ENCODE measurements at places on chromosomes 3 and 15. TPM values are rescaled to one million over a fixed set of nuclear protein-coding genes. Genes with fewer than 3 reads are reported as not detected.

Gene KCTD6
- total RNA-seq = 6.9 TPM

Gene CMTM6
- total RNA-seq = 8.9 TPM

Gene SNAPC5
- 39.6 TPM for total RNA-seq

Gene RASGRP1
- total RNA-seq = 0.11 TPM

DNA sequence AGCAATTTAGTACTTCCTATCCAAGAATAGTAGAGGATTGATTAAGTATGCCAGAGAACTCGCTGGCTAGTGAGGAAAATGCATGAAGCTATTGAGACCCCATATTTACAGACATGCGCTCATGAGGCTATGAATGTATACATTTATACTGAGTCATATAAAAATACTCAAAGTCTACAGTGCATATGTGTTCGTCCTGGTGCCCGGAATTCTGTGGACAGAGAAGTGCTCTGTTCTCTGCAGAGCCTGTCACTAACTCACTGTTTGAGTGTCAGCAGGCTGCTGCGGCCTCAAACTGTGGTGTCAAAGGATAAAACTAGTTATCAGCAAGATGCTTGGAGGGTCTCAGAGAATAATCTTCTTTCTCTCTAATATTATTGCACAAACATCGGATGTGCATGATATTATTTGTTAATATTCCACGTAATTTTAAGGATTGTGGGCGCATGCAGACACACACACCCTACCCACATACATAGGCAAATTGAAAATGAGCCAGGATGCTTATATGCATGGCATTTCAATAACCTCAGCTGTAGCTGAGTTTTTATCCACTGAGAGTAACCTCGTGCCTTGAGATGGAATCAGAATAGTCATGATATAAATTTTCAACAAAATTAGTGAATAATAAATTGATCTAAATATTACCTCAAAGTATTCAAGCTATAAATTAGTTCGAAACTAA, 50.0 kb upstream of the TSC22D2 start:
- no peak for DNase-seq

Gene ARHGEF26
- 0.97 TPM for total RNA-seq

DNA sequence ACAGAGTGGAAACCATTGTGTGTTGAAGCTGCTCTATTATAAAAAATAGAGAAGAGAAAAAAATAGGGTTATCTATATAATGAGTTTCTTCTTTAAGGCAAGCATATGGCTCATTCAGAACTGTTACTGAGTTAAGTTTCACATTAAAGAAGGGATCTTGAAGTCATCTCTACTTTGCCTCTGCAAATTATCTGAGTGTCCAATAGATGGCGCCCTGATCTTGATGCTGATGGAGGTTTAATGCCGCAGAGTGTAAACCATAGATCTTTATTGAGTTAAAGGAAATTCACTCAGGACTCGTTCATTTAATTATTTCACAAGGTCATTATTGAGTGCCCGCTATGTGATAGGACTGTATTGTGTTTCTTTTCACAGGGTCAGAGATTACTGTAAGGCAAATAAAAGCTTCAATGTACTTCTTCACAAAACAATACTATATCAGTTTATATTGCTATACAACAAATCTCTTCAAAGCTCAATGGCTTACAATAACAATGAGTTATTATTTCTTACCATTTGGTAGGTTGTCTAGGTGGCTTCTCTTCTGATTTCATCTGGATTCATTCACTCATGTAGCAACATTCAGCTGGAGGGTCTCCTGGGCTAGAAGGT, 171.4 kb downstream of the NSUN3 start:
- no peak for DNase-seq

DNA sequence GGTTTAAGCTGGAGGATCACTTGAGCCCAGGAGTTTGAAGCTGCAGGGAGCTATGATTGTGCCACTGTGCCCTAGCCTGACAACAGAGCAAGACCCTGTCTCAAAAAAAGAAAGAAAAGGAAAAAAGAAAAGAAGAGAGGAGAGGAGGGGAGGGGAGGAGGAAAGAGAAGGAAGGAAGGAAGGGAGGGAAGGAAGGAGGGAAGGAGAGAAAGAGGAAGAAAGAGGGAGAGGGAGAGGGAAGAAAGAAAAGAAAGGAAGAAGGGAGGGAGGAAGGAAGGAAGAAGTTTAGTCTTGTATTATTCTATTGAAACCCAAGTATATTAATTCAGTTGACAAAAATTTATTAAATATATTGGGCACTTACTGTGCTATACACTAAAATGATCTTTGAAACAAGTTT, 11.5 kb downstream of the GOLM2 start:
- no peak for DNase-seq

DNA sequence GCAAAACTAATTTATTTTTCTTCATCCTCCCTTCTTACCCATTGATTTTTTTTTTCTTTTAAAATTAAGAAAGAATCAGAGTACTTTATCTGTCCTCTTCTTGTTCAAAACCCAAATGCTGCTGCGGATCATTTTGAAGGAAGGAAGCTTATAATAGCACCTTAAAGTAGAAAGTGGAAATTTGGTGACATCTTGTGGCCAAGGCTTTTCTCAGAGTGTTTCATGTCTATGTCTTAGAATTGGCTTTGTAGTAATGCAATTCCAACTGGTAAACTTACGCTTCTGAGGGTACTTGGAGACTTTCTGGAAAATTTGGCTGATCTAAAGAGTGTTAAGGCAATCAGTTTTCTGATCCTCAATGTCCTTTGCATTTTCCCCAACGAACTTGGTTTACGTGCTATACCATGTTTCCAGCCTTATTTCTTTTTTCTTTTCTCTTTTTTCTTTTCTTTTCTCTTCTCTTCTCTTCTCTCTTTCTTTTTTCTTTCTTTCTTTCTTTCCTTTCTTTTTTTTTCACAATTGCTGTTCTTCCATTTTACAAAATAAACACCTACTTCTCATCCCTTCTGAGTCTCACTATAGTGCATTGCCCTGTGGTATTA, 30.7 kb downstream of the C3orf38 start:
- DNase-seq = no peak

- no peak for DNase-seq
These were observed 164.0 kb downstream of the IL20RB start for GRCh38 chr3:137121704-137122314.

GRCh38 chr3:86788371-86788770, 202.6 kb downstream of the VGLL3 start:
- no peak for DNase-seq

DNA sequence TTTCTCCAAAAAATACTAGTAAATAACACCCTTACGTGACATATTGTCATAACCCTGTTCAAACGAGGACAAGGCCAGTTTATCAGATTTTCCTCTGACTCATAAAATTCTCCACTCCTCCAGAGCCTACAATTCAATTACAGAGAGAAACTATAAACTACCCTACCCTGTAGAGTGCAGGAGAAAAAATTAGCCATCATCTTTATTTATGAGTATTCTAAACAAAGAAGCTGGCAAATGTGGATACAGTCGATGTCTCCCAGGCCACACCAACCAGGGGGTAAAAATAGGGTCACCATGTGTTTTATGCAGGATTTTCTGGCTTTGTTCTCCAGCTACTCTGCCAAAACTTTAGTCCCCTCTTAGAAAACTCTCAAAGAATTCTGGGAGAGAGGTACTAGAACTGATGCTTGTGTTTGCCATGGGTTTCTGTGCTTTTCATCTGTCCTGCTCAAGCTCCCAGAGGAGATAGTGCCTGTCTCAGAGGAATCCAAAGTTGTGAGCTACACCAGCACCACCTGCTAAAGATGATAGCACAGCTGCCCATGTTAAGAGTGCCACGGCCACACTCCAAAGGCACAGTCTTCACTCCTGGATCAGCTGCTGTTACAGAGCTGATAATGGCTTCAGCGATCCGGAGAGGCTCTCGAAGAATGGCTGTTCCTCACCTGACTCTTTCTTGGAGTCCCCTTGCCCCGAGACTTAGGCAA, 150.2 kb downstream of the IMPG2 start:
- DNase-seq = peak; percentile 38

Gene ERC2
- total RNA-seq = 0.81 TPM

DNA sequence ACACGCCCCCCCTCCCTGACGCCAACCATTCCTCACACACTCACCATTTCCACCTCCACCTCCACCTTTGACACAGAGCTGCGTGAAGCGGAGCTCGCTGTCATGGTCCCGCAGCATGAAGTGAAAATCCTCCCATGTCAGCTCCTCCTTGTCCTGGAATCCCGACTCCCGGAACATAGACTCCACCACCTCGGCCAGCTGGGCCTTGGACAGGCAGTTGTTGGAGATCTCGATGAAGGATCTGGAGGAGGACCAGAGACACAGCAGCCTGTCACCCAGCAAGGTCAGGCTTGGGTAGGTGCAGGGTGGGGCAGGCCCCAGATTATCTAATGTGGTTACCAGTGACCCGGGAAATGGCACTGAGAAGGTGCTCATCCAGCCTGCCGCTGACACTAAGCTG, 12.2 kb downstream of the DUOX2 start:
- no peak for DNase-seq

Gene PP2D1
- not detected for total RNA-seq

GRCh38 chr3:151282921-151283320, 4.6 kb upstream of the P2RY14 start:
- no peak for DNase-seq

- no peak for DNase-seq
These were observed 10.8 kb downstream of the SHISA5 start for GRCh38 chr3:48493203-48493501.

- DNase-seq = no peak
These were observed 443.1 kb upstream of the THRB start for GRCh38 chr3:24937780-24938179.

DNA sequence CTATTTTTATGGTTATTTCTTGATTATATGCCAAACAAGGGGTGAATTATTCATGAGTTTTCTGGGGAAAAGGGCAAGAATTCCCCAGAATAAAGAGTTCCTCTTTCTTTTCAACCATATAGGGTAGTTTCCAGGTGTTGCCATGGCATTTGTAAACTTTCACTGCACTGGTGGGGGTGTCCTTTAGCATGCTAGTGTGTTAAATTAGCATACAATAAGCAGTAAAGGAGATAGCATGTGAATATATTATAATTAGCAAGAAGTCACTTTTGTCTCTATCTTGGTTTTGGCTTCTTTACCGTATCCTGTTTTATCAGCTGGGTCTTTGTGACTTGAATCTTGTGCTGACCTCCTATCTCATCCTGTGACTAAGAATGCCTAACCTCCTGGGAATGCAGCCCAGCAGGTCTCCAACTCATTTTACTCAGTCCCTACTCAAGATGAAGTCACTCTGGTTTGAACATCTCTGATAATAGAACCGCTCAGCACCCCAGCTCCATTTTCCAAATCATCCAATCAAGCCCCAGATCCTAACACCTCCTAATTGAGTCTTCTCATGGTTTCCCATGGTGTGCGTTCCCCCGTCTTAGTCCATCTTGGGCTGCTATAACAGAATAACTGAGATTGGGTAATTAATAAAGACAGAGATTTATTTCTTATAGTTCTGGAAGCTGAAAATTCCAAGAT, 3.4 kb upstream of the SELENOT start:
- no peak for DNase-seq

DNA sequence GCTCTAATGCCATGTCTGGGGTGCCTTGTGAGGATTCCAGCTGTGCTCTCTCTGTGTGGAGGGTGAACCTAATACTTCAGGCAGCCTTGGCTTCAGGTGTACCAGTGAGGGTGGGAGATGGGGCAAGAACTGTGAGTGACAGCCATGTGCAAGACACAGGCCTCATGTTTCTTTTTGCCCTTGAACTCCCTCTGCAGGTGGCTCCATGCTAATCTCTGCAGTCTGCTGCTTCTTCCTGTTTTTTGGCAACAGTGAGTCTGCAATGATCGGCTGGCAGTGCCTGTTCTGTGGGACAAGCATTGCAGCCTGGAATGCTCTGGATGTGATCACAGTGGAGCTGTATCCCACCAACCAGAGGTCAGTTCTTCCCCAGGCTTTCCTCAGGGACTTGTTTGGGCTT, 189.3 kb downstream of the SV2B start:
- no peak for DNase-seq

DNA sequence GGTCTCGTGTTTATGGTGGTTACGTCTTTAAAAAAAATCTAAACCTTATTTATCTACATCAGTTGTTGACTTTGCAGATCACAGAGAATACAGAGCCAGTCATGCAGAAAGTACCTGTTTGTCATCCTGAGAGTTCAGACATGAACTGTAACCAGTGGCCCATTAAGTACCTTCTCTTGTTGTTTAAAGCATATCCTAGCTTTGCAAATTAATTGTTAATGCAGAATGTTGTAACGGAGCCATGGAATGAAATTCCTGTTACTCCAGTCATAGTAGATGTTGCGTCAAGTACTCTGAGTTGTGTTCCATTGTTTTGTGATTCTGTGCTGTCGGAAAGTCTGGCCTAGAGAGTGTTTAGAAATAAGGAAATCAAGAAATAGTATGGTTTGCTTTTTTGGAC, 205.2 kb downstream of the RBMS3 start:
- no peak for DNase-seq

DNA sequence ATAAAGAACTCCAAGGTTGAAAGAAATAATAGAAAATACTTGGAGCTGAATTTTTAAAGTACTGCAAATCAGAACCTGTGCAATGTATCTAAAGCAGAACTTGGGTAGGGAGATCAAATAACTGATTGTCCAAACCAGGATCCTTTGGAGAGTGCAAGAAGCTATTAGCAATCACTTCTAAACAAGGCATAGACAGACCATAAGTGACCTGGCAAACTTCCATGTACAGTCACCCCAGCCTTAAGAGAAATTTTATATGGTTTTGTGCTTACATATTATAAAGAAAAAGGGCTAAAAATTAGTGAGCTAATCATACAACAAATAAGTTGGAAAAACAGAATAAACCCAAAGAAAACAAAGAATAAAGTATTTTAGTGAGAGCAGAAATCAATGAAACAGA, 35.2 kb downstream of the ETV5 start:
- no peak for DNase-seq

- no peak for DNase-seq
These were observed 241.2 kb downstream of the PYDC2 start for GRCh38 chr3:191702121-191702520.

DNA sequence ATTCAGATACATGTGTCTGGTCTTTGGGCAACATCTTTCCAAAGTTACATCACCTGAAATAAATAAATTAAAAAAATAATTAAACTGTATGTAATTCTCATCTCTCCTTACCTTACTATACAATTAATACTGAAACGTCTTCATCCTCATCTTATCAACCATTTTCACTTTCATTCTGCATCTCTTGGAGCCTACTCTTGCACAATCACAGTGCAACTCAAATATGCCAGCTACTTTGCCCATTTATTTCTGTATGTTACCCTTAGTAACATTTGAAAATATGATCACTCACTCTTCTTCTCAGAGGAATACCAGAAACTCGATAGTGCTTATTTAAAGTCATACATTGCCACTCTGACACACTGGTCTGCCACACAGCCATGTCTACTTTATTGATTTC, 1357.1 kb upstream of the CADM2 start:
- no peak for DNase-seq

- DNase-seq = no peak
These were observed 42.1 kb upstream of the SLC2A2 start for GRCh38 chr3:171068658-171069057.
